ENCODE measurements at places on chromosomes 2 and 18.

- DNase-seq: no peak
Observed at GRCh38 chr2:131016826-131017741, 76.2 kb downstream of the FAM168B start.

GRCh38 chr2:45541450-45541849 lies 69.6 kb downstream of the SRBD1 start:
- no peak for DNase-seq

GRCh38 chr2:217479566-217479965 lies 523.2 kb downstream of the TNS1 start:
- no peak for DNase-seq

DNA sequence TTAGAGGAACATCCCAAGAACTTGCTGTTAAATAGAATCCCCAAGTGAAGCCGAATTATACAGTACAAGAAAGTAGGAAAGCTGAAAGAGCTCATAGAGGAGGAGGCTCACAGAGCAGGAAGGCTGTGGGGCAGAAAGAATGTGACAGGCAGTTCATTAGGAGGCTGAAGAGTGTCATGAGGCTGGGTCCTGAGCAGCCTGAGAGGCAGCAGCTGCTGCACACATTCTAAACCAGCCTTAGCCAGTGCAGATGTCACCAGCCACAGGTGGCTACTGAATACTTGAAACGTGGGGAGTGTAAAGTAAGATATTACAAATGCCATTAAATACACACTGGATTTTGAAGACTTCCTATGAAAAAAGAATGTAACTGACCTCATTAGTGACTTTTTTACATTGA lies 490.2 kb upstream of the KLHL29 start:
- no peak for DNase-seq

- DNase-seq: no peak
Observed at GRCh38 chr2:3251946-3252345, 125.7 kb downstream of the EIPR1 start.

DNA sequence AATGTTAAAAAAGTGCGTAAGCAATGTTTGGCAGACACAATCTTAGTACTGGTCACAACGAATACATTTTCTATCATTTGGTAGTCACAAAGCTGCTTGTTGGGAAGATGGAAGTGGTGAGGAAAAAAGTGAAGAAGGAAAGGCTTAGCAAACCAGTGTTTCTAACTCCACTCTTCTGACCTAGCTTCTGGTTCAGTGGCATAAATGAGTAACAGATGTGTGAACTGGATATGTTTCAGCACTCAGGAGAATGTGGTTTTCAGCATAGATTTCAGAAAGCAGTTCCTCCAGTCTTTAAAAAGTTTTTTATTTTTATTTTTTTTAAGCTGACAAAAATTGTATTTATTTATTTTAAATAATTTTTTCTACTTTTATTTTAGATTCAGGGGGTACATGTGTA lies 357.1 kb downstream of the CPS1 start:
- no peak for DNase-seq

- DNase-seq: no peak
Observed at GRCh38 chr2:240559286-240559685, 871 bp upstream of the DUSP28 start.

GRCh38 chr2:131094463-131095281 lies 1.4 kb upstream of the FAM168B start:
- no peak for DNase-seq

GRCh38 chr2:217279556-217279955 lies 419.7 kb upstream of the TNP1 start:
- DNase-seq: no peak

DNA sequence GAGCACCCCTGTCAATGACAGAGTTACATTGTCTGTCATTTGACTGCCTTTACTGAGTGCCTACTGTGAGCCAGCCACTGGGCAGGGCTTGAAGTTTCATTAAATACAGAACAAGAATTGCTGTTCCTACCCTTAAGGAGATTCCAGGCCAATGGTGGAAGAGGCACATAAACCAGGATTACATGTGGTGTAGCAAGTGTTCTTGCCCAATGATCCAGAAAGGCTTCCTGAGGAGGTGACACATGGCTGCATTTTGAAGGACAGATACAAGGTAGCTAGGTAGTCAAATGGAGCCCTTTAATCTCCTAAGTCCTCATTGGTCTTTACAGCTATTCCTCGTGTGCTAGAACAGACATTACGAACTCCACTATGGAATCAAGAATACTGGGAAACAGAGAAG lies 312.7 kb downstream of the ETAA1 start:
- no peak for DNase-seq

DNA sequence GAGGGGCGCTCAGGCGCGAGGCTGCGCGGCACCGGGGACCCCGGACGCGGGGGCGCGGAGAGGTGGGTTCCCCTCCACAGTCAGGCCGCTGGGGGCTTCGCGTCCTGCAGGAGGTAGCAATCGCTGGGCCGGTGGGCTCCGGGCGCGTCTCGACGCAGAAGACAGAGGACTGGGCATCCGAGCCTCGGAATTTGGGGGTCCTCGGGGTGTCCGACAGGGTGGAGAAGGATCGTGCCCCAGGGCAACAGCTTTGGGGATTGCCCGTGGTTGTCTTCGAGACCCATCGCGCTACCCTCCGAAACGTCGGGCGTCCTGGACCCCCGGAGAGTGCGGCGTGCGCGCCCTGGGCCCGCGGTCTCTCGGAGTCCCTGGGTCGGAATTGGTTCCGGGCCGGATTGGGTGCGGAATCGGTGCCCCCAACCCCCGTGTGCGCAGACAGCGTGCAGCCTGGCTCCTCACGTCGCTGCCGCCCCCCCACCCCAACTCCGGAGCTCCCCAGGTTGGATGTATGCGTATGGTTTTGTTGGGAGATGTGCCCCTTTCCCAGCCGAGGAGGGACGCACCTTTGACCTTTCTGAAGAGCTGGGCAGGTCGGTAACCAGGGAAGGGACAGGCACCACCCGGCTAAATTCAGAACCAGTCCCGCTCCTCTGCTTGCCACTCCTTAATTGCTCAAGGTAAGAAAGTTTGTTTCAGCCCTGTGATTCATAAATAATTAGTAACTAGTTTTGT lies 750 bp downstream of the NPAS2 start:
- DNase-seq: no peak

GRCh38 chr2:98327776-98328175 lies 18.5 kb upstream of the CNGA3 start:
- DNase-seq: no peak

DNA sequence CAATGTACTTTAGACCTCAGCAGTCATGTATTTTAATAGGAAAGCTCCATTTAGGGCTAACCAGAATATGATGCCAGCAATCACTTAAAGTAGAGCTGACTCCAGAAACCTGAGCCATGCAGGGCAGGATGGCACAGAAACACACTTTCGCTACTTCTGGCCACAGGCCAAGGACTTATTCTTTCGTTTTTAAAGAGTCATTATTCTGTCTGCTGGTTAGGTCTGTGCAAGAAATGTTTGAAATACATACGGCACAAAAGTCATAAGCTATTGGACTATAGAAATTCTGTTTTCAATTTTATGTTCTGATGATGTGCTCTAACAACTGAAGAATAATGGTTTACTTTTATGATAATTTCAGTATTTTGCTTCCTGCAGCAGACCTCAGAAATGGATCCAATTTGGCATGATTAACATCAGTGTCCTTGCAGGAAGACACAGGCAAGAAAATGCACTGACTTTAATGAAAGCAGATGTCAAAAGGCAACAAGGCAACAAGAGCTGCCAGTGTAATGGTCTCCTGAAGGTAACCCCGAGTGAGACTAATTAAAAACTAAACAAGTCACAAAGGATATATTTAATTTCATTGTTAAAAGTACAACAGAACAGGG lies 114.4 kb upstream of the CHRNA1 start:
- DNase-seq: peak; percentile 19

DNA sequence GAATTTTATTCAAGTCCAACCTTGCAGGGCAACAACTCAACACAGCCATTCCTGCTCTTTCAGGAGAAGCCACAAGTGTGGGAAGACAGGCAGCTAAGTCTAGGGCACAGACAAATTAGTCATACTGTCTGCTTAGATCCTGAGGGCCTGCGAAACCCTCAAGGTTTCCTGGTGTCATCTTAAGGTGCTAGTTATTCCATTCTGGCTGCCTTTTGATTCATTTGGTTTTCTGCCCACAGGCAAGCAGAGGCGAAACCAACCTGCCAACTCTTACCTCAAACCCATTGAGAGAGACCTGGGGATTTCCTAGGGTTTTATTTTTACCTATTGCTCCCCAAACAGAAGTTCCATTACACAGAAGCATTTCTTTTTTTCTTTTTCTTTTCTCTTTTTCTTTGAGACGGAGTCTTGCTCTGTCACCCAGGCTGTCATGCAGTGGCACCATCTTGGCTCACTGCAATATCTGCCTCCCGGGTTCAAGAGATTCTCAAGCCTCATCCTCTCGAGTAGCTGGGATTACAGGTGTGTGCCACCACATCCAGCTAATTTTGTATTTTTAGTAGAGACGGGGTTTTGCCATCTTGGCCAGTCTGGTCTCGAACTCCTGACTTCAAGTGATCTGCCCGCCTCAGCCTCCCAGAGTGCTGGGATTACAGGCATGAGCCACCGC lies 23.7 kb upstream of the SCYGR1 start:
- no peak for DNase-seq

GRCh38 chr2:10240911-10241610 lies 61.6 kb upstream of the HPCAL1 start:
- DNase-seq: no peak

GRCh38 chr18:9117980-9118841 lies 15.7 kb downstream of the NDUFV2 start:
- no peak for DNase-seq

DNA sequence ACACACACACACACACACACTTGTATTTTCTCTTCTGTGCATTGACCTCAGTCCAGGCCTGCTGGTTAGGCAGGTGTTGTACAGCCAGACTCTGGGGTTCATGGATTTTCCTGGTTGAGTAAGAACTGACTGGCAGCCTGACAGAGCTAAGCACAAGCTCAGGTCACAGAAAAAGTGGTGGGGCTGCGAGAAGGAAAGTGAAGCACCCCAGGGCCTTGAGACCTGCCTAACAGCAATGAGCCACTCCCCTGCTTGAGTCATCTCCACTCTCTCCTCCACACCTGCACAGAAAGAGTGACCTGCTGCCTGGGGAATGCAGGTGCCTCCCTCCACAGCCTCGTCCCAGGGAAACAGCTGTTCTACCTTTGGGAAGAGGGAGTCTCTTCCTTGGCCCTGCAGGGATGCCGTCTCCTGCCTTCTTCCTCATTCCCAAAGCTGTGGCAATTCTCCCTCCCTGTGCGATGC lies 91.4 kb upstream of the LGALSL start:
- no peak for DNase-seq

DNA sequence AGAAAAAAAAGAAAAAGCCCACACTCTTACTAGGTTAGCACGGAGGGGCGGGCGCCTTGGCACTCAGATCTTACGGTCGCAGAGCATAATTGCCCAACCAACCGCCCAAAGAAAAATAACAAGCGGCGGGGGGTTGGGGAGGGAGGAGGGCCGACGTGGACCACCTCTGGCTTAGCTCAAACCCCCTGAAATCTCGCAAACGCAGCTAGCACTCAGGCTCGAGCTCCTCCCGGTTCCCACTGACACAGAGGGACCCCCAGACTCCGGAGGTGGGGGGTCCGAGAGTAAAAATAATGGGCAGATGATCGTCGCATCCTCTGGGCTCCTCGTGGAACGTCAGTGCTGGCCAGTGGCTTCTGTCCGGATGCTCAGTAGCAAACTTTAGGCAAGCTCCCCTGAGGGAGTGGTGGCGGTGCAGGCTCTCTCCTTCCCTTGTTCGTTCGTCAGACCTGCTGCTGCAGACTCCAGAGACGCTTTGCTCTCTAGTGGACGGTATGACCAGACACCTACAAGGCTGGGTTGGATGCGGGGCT lies 12.0 kb downstream of the CATIP start:
- DNase-seq: peak; percentile 36

GRCh38 chr2:232341739-232342126 lies 36.8 kb upstream of the ALPP start:
- no peak for DNase-seq

DNA sequence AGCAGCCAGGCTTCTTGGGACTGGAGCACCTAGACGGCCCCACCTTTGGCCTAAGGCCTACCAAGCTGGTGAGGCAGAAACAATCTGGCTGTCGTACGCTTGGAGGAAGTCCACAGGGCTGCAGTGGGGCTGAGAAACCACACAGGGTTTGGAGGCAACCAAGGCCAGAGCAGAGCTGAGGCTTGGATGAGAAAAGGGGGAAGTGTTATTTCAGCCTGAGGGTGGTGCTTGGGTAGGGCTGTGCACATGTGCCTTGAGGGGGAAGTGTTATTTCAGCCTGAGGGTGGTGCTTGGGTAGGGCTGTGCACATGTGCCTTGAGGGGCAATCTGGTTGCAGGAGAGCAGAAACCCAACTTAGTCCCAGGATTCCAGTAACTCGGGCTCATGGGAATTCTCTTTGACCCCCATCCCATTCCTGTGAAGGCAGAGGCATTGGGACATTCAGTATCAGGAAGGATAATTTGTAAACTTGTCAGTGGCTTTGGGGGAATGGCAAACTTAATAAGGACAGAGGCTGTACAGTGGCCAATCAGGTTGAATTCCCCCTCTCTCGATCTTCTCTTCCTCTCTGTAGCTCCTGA lies 971 bp upstream of the FBXO41 start:
- peak; percentile 65 for DNase-seq

GRCh38 chr2:187544371-187545080 lies 9.7 kb downstream of the TFPI start:
- DNase-seq: no peak

DNA sequence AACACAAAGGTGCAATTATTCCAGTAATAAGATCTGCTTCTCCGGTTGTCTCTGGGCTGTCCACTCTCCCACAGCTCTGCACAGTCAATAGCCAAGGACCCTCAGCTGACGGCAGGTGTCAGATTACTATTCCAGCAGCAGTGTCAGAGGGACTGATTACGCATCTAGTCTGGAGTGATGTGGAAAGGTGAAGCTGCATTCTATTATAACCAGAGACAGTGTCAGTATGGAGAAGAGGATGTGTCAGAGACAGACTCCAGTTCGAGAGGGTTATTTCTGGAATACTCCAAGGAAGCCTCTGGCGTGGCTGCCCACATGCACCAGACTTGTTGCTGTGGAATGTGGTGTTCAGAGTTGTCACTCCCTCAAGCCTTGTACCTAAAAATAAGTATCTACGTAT lies 163.6 kb upstream of the TMEM200C start:
- no peak for DNase-seq

DNA sequence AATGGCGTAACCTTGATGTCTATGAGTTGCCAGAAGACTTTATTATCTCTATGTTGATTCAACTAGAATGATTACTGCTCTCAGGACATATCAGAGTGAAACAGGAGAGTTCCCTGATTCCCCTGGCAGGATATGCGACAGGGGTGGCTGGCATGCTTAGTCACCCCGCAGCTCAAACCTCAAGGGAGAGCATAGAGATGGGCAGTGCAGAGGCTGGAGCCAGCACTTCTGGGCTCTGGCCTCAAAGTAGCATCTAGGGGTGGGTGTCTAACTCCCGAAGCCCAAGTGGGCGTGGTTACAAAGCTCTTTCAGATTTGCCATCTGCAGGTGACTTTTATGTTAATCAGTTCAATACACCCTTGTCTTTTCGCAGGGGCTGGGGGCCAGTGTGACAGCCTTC lies 391.6 kb downstream of the ADCYAP1 start:
- DNase-seq: no peak
